ENCODE measurements at places on chromosomes 6 and 20.

- DNase-seq, result no peak
Measured at GRCh38 chr6:6509284-6509683, 79.2 kb upstream of the LY86 start.

GRCh38 chr6:139291813-139292619, at the start of gene TXLNB:
TSS of gene TXLNB (minus strand) at chr6:139291998. CDS start at chr6:139288899, 3,099 bp downstream.
- DNase-seq, result peak; percentile 88

DNA sequence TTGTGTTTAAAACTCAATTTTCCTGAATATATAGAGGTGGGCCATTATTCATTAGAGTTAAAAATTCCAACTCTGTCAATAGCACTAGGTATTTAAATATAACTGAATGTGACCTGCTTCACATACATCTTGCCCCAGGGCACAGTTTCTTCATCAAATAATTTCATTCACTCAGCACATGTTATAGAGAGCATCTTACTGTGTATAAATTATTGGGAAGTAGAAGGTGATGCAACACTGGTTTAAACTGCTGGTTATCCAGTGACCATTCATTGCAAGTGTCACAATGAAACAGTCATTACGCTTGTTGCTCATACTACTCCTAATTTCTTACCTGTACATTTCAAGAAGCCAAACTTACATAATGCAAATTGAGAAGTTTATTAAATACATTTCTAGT, 93.4 kb downstream of the KHDRBS2 start:
- DNase-seq, result no peak

- DNase-seq, result no peak
Measured at GRCh38 chr6:155584006-155584405, 128.4 kb upstream of the NOX3 start.

DNA sequence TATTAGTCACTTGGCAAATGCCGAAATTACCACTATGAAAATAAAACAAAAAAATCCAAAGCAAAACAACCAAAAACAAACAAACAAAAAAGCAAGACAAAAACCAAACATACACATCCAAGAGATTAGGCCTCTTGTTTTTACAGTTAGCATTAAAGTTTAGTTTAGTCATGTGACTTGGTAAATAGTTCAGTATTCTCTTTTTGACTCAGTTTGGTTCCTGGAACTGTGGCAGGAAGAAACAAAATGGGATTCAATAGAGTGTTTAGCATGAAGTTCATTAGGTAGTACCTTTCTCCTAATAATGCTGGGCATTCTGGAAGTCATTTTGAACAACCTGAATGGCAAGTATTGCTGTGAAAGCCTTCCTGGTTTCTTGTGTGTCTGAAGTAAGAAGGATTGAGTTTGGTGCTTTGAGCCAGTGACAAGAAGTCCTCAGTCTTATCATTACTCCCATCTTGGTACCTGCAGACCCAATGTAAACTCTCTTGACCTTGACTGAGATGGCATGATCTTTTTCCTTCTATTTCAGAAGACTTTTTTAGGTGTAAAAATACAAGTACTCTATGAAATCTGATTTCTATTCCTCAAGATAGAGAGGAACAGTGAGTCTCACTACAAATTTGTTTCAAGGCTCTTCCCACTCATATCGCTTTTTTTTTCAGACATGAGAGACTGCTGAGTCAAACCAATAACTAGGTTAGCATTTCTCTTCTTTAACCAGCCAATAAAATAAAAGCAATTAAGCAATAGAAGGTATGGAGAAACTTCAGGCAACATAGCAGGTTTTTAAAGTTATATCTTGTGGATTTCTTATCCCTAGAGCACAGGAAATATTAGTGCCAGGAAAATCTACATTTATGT, 223.6 kb upstream of the PREP start:
- DNase-seq, result no peak

- peak; percentile 43 for DNase-seq
Measured at GRCh38 chr6:78868116-78868515, 765 bp downstream of the IRAK1BP1 start.

- no peak for DNase-seq
Measured at GRCh38 chr20:57022306-57022705, 244.1 kb downstream of the BMP7 start.

- no peak for DNase-seq
Measured at GRCh38 chr20:57240581-57241362, 25.7 kb downstream of the BMP7 start.

DNA sequence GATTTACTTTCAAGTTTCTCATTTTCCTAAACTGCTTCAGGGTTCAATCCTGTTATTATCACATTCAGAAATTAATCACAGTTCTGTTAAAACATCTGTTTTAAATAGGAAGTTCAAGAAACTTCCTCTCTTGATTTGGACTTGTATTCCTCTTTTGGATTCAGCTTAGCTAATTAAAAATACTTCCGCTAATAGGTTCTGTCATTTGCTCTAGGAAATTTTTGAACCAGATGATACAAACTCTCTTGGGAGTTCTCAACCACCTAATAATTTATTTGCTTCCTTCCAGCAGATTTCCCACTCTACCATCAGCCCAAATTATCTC, 15.9 kb upstream of the TMEM30A start:
- no peak for DNase-seq

GRCh38 chr6:116992546-116992945, 115.5 kb downstream of the RFX6 start:
- DNase-seq, result no peak

DNA sequence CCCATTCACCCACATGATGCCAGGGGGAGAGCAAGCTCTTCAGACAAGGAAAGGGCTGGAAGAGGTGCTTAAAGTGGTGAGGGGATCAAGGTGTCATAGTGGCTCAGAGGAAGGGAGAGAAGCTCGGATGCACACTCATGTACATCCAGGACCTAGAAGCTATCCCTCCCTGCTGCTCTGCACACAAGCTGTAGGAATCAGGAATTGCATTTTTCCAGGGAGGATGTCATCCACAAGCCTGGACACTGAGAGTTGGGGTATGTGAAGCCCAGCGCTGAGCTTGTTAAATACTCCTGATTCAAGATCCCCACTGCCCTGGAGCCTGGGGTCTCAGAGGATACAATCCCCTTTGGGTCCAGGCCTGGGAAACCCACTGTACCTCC, 85.8 kb upstream of the CCDC167 start:
- no peak for DNase-seq

DNA sequence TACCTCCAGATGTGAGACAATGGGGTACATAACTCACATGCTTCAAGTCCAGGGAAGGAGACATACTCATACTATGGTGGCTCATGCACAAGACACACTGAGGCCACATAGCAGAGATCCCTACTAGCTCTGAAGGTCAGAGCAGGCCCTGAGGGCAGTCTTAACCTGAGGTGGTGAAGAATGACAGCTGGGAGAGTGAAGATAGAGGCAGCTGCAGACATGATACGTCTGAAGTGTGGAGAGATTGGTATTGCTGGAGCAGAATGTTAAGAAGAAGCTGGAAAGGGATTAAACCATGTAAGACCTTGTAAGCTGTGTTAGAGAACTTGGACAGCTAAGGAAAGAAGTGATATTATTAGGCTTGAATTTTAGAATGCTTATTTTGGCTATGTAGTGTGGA, 32.9 kb downstream of the PGM3 start:
- no peak for DNase-seq

DNA sequence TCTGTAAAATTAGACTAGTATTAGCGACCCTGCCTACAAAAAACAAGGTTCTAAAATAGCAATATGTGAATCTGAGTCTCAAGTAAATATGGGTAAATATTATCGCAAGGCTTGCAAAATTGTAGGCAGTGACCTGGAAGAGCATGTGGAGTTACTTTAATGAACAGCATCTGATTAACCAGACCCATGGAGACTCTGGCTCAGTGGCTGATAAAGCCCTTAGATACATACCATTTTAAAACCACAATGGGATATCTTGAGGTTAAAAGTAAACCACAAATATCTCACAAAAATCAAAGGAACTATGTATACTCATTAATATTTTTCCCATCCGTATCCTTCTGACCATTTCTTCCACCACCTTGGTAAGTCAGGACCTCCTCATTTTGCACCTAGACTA, 187.0 kb downstream of the MTFR2 start:
- DNase-seq, result no peak

- DNase-seq, result no peak
Measured at GRCh38 chr6:162471842-162472241, 255.7 kb downstream of the PRKN start.

GRCh38 chr6:40634429-40634828, 47.3 kb upstream of the LRFN2 start:
- DNase-seq, result no peak

- no peak for DNase-seq
Measured at GRCh38 chr20:48031122-48031521, 245.8 kb upstream of the SULF2 start.

- no peak for DNase-seq
Measured at GRCh38 chr6:82365016-82365795, 1.6 kb downstream of the TPBG start.

- DNase-seq, result no peak
Measured at GRCh38 chr6:78580923-78581322, 286.4 kb upstream of the IRAK1BP1 start.

DNA sequence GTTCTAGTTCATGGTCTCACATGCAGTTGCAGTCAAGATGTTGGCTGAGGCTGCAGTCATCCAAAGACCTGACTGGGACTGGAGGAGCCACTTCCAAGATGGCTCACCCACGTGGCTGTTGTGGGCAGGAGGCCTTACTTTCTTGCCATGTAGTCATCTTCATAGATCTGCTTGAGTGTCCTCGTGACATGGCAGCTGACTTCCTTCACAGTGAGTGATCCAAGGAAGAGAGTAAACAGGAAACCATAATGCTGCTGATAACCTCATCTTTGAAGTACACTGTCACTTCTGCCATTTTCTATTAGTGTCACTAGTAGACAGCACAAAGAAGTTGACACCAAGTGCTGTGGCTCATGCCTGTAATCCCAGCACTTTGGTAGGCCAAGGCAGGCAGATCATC, 40.1 kb upstream of the AKIRIN2 start:
- no peak for DNase-seq

DNA sequence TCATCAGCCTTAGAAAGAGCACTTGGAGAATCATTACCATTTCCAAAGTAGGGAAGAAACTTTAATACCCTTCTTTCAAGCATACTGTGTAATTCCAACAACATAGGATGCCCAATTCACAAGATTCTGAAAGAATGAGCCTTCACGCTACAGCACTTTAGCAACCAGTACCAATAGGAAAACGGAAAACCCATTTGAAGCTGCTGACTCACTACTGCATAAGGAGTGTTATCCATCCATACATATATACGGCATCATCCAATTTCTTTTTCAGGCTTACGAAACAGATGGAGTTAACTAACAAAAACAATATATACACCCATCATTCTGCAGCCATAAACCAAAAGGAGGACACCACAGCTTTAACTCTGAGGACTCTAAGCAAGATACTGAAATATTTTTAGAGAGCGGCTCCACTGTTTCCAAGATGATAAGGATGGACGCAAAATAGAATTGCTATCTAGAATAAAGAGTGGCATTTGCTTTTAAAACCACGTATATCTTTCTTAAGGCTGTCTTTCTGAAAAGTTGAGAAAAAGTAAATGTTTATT, 24.9 kb downstream of the FYN start:
- DNase-seq, result no peak

DNA sequence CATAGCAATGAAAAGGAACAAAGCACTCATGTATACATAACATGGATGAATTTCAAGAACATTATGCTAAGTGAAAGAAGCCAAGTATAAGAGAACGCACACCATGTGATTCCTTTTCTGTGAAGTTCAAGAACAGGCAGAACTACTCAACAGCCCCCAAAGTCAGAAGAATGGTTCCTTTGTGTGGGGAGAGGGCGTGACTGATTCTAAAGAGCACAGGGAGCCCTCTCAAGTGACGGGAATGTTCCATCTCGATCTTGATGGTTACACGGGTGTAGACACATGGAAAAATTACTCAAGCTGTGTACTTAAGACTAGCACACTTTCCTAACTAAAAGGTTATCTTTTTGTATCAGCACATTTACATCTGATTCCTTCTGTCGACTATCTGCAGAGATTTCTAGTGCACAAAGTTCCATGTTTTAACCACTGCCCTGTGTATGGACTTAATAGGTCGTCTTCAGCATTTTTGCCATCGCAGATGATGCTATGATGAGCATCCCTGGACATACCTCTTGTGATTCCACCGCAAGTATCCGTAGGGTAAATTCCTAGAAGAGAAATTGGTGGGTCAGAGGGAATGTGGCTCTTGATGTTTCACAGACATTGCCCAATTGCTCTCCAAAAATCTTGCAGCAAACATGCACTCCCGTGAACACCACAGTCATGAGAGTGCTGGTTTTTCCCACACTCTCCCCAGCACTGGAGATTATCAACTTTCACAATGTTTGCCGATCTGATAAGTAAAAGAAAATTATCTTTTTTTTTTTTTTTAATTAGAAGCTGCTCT, 279.3 kb downstream of the BMP7 start:
- DNase-seq, result no peak

DNA sequence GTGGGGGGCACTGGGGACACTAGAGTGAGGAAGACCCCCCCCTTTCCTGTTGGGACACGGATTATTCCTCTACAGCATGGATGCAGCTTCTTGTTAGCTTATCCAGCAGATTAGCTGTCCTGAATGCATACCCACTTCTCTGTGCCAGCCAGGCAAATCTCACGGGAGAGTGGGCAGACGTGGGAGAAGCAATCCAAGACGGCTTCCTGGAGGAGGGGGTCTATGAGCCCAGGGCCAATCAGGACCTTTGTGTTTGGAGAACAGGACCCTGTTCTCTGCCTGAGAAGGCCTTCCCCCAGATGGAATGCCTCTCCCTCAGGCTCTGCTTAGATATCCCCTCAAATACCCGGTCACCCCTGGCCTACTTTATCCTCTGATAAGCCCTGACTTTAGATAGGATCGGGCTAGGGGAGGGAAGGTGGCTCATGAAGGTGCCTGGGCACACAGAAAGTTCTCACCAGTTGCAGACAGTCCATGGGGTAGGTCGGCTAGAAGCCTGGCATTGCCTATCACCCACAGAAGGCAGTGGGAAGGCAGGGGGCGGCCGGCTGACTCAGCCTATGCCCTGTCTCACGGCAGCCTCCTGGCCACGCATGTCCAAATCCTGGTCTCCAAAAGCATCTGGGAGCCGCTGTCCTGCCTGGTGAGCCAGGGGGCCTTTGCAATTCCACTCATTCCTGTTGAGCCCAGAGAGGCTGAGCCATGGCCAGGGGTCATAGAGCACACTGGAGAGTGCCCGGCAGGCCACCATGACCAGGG, 34.7 kb downstream of the SUN5 start:
- DNase-seq, result no peak

DNA sequence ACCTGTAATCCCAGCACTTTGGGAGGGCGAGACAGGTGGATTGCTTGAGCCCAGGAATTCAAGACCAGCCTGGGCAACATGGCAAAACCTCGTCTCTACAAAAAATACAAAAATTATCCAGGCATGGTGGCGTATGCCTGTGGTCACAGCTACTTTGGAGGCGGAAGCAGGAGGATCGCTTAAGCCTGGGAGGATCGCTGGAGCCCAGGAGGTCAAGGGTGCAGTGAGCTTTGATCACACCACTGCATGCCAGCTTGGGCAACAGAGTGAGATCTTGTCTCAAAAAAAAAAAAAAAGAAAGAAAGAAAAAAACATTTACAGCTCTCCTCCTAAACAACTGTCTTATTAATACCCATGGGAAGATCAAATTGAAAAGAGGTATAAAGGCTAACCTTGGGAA, 8.8 kb upstream of the MYMX start:
- no peak for DNase-seq

- DNase-seq, result no peak
Measured at GRCh38 chr20:51013577-51014330, 9.2 kb downstream of the KCNG1 start.
